ENCODE measurements at places on chromosomes 5 and 9.
A peak's percentile ranks its signal among the peaks of the same experiment; 100 is the strongest.

DNA sequence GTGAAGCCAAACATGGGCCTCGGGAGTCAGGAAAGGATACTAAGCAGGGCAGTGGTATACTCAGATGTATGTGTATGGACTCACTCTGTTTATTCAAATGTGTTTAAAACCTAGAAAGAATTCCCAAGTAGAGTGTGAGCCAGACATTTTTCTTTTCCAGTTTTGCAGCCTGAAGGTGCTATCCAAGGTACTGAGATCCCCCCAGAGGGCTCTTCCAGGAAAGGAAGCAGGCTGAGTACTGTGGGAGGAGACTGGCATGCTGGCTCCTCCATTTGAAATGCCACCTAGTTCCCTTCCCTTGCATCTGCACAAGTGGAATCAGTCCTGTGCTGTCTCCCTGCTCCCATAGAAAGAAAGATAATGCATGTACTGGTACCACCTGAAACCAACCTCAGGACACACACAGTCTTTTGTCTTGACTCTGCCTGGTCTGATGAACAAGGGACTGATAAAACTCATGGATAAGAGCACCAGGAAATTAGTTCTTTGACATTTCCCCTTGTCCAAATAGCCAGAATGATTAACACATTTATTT lies 85.9 kb downstream of the HRH2 start:
- no peak for DNase-seq

GRCh38 chr9:96556701-96557461 lies 62.8 kb downstream of the CDC14B start:
- no peak for DNase-seq

GRCh38 chr5:111228520-111229220 lies 4.5 kb downstream of the CAMK4 start:
- DNase-seq, result no peak

- no peak for DNase-seq
Measured at GRCh38 chr9:93053781-93054331, 4.6 kb upstream of the SUSD3 start.

DNA sequence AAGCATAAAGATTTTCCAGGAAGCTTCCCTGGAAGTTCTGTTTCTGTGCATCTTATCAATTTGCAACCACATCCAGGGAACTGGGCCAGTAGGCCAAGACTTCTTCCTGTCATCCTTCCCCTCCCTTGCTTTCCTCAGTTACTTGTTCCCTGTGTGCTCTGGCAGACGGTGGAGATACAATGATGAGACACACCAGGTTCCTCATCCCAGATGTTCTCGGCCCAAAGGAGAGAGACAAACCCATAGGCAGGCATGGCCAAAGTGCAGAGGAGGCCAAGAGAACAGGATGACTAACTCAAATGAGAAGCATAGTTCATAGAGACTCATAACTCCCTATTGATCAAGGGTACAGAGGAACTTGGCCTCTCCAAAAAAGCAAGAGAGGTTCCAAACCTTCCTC lies 652.6 kb downstream of the CCDC171 start:
- no peak for DNase-seq

DNA sequence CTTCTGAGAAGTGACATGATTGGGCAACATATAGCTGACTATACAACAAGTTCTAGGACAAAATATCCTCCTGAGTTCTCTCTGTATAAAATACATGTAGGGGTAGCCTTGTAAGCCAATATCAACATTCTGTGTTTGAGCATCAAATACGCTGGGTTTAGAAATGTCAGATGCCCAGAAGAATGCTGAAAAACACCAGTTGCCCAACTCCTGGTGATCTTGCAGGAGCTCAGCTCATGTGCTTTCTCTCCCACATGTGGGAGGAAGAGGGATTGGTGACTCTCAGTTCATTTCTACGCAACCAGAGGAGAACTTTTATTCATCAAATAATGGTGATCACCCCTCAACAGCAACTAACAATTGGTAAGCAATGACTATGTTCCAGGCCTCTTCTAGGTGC lies 810.9 kb upstream of the ACO1 start:
- no peak for DNase-seq

GRCh38 chr5:171321447-171321846 lies 12.4 kb downstream of the TLX3 start:
- DNase-seq, result no peak

DNA sequence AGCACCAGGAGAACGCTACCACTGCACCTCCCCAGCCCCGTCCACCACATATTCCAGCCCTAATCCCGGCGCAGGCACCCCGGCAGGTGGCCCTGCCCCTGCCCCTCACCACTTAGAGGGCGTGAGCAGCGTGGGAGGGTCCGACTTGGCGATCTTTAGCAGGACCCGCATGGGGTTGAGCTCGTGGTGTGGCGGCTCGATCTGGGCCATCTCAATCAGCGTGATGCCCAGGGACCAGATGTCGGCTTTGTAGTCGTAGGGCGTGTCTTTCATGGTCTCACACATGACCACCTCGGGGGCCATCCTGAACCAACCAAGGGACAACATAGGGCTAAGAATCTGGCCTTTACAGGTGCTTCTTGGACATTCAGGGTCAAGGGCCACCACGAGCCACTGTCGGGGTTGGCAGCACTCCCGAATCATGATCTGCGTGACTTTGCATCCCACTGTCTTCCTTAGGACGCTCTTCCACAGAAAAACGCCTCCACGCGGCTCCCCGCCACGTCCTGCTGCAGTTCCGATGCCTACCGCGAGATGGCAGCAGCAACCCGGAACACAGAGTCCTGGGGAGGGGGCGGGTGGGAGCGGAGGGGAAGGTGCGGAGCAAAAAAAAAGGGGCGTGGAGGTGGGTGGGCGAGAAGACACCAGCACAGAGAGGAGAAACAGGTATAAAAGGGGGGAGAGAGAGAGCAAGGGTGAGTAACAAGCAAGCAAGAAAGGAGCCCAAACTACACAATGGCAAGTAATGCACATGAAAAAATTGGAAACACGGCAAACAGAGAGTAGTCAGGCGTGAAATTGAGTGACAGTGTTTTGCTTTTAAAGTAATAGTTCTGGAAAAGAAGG lies 81.3 kb downstream of the STK10 start:
- peak; percentile 43 for DNase-seq

DNA sequence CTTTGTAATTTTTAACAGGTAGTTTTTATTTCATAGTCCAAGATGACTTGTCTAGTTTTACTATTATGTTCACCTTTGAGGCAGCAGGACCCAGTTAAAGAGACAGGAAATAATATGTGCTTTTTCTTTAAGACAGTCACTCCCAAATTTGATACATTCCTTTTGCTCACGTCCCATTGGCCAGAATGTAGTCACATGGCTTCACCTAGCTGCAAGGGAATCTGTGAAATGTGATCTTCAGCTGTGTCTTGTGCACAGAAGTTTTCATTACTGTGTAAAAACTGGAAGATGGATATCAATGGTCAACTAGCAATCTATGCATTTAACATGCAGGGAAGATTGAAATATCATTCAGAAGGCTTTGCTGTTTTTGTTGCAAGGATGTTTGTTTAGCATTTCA lies 41.1 kb downstream of the XRCC4 start:
- no peak for DNase-seq

GRCh38 chr5:127909066-127909465 lies 174.5 kb upstream of the SLC12A2 start:
- DNase-seq, result no peak

DNA sequence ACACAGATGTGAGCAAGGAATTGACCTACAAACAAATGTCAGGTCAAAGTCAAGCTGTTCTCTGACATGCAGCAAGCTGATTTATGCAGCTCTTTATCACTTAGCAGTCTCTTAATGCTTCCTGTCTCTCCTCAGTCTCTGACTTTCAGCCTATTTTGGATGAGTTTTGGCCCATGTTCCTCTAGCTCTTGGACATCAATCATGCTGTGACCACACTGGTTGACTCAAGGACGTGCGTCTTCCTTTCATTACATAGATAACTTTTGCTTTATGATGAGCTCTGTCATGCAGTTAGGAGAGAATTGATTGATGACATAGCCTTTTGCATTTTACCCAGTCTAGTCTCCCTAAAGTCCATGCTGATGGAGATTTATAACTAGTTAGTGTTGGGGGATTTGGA lies 9.4 kb upstream of the REEP5 start:
- DNase-seq, result no peak

DNA sequence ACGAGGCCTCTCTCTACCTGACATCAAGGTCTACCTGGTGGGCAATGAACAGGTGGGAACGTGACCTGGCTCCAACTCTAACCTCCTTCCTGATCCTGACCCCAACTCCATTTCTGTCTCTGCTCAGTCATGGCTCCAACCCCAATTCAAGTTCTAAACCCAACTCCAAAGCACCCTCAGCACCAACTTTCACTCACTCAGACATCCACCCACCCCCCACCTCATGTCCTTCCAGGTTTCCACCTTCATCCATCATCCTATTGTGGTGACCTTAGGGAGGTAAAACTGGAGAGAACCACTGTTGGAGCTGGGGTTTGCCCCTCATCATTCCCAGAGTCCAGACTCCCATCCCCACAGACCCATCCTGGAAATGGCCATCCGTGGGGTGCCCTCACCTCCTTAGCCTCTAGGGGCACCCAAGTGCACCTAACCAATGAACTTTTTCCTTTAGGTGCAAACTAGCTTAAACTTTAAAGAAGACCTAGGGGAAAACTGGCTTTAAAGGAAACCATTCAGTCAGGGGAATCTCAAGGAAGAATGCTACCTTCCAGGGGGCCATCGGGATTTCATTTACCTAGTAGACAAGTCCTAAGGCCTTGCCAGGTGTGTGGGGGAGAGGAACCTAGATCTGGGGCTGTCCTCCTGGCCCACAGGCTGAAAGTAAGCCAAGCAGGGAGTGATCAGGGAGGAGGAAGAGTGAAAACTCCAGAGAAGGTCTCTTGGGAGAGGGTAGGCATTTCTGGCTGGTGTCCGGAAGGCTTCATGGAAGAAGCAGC lies 11.3 kb downstream of the RGS14 start:
- no peak for DNase-seq

DNA sequence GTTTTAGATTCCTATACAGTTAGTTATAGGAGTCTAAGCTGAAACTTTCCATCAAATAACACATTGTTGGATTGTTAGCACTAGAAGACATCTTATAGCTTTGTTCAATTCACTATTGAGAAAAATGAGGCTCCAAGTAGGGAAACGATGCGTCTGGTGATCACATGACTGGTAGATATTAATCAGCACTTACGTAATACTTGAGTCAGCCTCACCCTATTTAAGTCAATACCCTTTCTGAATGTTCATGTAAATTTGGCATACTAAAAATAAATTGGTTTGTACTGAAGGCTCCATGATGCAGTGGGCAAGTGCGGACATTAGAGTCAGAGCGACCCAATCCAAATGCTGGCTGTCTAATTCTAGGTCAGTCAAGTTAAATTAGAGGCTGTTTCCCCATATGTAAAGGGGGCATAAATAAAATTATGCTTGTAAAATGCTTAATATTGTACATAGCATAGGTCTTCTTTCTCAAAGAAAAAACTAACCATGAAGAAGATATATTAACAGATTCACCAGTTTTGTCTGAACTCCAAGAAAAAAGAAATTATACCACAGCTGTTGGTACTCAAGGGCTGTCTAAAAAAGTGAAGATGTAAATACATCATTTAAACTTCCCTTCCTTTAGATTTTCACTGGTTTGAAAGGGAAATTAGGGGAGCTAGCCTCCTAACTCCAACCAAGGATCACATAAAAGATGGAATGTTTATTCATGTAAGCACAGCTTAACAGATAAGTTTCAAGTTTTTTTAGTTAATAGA lies 406.6 kb upstream of the TLE4 start:
- DNase-seq, result no peak

GRCh38 chr9:109270971-109271925 lies 49.6 kb downstream of the EPB41L4B start:
- no peak for DNase-seq

DNA sequence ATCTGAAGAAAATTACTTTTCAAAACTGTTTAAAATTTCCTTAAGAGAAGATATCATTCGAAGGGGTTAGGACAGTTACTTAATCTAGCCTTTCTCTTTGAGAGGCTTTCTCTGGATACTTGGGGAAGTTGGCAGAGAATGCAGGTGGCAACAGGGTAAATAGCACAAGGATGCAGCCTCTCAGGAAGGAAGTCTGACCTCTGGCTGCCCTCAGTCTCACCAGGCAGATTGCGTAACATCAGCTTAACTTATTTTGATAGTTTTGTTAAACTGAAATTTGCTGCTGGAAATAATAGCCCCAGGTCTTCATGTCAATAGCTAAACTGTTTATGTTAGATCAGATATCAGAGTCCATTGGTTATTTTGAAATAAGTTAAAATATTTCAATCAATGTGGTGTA lies 20.4 kb downstream of the CCDC192 start:
- DNase-seq, result no peak

GRCh38 chr9:34157318-34157717 lies 21.5 kb upstream of the UBAP1 start:
- no peak for DNase-seq

DNA sequence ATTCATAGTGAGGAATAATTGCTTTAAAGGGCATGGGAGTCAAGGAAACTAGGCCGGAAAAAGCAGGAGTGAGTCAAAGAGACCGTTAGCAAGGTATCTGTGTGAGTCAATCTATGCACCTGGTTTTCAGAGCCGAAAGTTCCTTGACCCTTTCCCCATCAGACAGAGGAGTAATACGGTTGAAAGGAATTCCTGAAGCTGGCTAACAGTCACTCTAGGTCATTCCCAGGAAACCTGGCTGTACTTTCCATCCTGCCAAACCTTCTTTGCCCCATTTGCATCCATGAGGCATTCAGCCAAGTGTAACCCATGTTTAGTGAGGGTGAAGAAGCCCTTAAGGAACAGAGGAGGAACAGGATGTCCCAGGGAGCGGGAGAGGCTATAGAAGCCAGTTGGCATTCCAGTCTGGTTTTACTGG lies 16.2 kb downstream of the RBM18 start:
- DNase-seq, result no peak

- DNase-seq, result no peak
Measured at GRCh38 chr5:68000805-68001204, 214.8 kb upstream of the PIK3R1 start.

GRCh38 chr5:61267116-61267515 lies 64.9 kb upstream of the ZSWIM6 start:
- DNase-seq, result no peak

DNA sequence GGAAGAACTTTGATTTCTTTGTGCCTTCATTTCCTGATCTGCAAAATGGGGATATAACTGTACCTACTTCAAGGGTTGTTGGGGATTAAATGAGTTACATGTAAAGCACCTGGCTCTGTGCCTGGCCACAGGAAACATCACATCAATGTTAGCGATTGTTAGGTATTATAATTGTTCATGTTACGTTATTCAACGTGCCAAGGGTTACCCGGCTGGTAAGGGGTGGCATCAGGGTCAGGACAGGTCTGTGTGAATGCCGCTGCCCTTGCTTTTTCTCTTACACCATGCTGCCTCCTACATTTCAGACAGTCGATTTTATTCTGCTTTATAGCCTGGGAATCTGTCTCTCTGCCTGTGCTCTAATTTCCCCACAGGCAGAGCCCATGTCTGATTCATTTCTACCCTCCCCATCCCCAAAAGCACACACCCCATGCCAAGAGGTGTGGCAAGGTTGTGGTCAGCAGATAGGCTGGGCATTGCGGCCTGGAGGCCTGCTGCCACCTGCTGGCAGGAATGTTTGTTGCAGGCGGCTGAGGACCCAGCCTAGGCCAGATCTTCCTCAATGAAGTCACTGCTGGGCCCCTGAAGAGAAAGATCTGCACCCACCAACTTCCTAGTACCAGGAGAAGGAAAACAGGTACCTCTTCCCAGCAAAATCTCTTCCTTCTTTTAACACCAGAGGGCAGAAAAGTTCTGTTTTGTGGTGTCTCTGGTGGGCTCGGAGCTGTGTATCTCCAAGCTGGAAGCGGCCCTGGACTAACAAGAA lies 5.3 kb downstream of the ANKS6 start:
- DNase-seq, result no peak

All from stimulated activated CD8-positive, alpha-beta memory T cell treated with anti-CD3 and anti-CD28 coated beads, Interleukin-2, amount 100 ng/mL, for 1 hour (primary cell).